ENCODE measurements at places on chromosomes 3 and 15.

- no peak for DNase-seq
Observed at GRCh38 chr3:108079043-108079442, 11.8 kb downstream of the CD47 start.

GRCh38 chr3:159650726-159651125 is 337.9 kb upstream of the IL12A start:
- no peak for DNase-seq

DNA sequence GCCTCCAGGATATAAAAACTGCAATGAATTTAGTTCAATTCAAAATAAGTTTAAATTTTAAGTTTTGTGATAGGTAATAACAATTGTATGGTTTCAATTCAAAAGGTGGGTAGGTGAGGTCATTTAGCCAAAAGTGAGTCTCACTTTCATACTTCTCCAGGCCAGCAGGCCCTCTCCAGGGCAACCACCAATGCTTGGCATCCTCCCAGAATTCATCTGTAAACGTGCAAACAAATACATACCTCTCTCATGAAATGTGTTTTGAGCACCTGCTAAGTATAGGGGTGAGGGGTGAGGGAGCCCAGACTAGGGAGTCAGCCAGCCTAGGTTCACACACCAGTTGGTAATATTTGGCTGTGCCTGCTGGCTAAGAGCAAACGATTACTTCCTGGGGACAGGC is 22.0 kb upstream of the RBSN start:
- DNase-seq: no peak

DNA sequence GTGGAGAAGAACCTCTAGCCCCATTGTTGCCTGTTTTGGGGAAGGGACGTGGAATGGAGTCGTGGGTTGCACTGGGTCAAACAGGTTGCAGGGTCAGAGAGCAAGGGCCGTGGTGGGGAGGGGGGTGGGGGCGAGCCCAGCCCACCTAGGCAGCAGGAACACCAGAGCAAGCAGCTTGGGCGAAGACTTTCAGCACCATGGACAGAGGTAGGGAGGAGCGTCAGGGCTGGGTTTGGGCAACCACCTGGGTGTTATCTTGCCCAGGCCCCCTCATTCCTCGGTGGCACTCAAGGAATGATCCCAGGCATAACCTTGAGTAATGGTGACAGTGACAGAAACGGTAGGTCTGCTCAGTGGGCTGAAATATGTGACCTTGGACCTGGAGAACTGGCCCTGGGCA is 45.9 kb upstream of the TMEM115 start:
- DNase-seq: no peak

- no peak for DNase-seq
Observed at GRCh38 chr15:31004220-31004733, 12.8 kb upstream of the MTMR10 start.

All from left lobe of liver (tissue), 2 donors.